ENCODE measurements at places on chromosomes 2 and 18. TPM values are rescaled to one million over a fixed set of nuclear protein-coding genes. Genes with fewer than 3 reads are reported as not detected.

GRCh38 chr2:187989925-187990623 lies 301.6 kb upstream of the GULP1 start:
- H3K36me3 ChIP-seq = no peaks in the 10 kb centered on the region
- H3K27ac ChIP-seq = peak overlapping the region; percentile 35
- no peaks in the 10 kb centered on the region for H3K27me3 ChIP-seq
- H3K4me3 ChIP-seq = no peak overlapping the region
- peaks cover 25% of the 10 kb centered on the region for H3K4me1 ChIP-seq
- DNase-seq = no peak

DNA sequence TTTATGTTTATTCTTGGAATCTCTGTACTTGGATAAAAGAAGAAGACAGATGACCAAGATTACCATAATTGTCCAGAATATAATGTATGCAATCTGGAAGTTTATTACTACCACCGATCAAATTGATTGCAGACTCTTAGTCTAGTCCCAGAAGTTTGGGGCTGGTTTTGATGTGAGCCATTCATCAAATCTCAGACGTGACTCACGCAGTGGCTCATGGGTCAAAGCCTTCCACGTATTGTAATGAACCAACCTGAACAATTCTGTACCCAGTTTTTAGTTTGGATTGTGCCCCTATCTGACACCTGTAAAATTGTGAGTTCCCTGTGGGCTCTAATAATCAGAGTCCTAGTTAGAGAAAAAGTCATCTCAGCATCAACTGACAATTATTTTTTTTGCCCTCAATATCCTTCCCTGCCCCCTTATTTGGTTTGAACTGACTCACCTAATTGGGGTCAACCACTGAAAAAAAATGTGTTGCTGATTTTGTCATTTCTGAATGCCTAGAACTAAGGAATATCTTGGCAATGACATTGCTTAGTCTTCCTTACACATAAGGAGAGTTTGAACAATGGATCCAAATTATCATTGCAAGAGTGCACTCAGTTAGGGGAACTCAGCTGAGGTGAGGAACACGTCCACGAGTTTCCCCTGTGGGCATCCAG lies 219.5 kb upstream of the NRP2 start:
- H3K27me3 ChIP-seq = no peaks in the 10 kb centered on the region
- H3K4me1 ChIP-seq = peaks cover 25% of the 10 kb centered on the region
- H3K27ac ChIP-seq = no peak overlapping the region
- H3K36me3 ChIP-seq = peaks cover 5% of the 10 kb centered on the region

- H3K4me1 ChIP-seq = no peaks in the 10 kb centered on the region
- H3K4me3 ChIP-seq = no peak overlapping the region
- no peaks in the 10 kb centered on the region for H3K36me3 ChIP-seq
- H3K27me3 ChIP-seq = no peaks in the 10 kb centered on the region
- no peak overlapping the region for H3K27ac ChIP-seq
Measured at GRCh38 chr2:180110469-180110868, 103.4 kb upstream of the CWC22 start.

DNA sequence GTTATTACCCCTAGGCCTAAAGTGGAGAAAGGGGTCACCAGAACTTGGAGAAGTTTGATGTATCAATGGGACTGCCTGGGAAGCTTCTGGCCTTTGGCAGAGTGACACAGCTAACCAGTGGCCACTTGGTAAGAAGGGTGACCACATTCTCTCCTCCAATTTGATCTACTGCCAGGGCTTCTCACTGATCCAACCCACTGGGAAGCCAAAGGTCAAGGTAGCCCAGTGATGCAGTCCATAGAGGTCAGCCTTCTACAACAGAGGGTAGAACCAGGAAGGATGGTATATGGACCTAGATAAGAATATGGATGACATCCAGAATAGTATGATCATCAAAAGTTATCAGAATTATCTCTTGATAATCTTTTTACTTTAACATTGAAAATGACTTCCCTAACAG lies 493.6 kb downstream of the NYAP2 start:
- H3K27ac ChIP-seq = no peak overlapping the region
- H3K4me3 ChIP-seq = no peak overlapping the region
- DNase-seq = no peak
- H3K27me3 ChIP-seq = no peaks in the 10 kb centered on the region

- no peak for DNase-seq
- no peaks in the 10 kb centered on the region for H3K4me1 ChIP-seq
- H3K4me3 ChIP-seq = no peak overlapping the region
- no peaks in the 10 kb centered on the region for H3K27me3 ChIP-seq
- H3K36me3 ChIP-seq = peaks cover 10% of the 10 kb centered on the region
- H3K27ac ChIP-seq = no peak overlapping the region
Measured at GRCh38 chr2:108824316-108825070, 37.9 kb downstream of the CCDC138 start.

Gene CXCR2
- total RNA-seq = not detected
